ENCODE measurements at places on chromosomes 12 and 14.

DNA sequence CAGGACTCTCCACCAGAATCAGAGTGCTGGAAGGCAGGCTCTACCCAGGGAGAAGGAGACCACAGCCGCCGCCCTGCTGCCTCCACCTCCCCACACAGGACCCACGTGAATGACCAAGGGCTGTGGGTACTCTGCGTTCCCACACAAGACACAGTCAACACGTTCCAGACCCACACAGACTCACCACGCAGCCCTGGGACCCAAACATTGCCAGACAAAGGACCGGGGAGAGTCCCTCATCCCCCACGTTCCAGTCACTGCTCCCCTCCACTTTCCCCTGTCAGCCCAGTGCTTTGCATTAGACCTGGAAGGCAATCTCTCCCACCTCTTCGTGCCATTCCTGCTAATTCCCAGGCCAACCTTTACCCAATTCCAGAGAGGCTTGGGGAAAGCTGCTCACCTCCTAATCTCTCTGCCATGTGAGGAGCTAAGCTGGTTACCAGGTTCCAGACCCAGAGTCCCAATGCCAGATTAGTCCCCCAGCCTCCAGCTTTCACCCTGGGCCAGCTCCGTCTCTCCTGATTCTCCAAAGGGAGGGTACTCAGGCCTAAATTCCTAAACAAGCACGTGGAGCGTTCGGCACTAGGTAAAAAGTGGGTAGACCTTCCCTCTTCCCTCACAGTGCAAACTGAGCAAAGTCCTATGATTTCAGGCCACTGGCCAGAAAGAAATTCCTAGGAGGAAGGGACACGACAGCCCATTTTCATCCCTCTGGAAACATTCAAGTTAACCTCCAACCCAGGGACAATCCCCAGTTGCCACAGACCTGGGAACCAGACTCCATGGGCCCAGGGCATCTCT, 4.9 kb downstream of the SLC6A13 start:
- DNase-seq = no peak

DNA sequence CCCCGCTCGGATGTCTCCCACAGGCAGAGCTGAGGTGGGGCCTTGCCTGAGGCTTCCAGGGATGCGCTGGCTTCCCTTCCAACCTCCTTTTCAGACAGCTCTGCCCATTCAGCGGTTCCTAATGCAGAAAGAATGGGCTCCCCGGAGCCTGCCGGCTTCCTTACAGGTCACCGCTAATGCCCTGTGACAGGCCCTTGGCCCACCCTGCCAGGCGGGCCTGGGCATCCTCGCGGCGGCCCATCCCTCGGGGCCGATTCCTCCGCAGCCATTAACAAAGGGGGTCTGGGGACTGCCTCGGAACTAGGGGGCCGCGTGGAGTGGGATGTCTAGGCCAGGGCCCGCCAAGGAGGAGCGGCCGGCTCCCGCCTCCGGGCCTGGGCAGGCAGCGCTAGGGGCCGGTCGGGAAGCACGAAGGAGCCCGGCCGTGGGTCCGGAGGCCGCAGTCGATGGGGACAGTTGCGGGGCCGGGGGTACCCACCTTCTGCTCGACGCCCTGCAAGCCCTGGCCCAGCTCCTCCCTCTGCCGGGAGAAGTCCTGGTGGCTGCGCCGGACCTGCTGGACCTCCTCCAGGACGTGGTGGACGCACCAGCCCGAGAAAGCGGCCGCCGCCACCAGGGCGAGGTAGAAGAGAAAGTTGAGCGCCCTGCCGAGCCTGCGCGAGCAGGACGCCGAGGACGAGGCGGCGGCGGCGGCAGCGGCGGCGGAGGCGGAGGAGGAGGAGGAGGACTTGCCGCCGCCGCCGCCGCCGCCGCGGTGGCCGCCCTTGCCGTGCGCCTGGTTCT, 738 bp downstream of the CKAP4 start:
- peak; percentile 65 for DNase-seq

DNA sequence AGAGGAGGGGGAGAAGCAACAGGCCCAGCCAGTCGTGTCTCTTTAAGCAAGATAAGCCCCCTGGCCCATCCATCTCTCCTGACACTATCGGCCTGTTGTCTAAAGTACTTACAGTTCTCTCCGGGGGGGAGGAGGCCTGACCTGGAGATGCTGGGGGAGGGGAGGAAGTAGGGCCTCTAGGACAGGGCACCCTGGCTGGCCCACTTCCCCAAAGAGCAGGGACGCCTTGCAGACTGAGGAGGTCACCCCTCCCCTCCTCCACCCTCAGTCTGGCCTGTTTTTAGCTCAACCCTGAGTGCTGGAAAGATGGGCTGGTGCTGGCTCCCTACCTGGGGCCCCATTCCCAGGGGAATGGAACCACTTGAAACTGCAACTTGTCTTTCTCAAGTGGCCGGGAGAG, 70.3 kb downstream of the TBX5 start:
- DNase-seq = no peak

DNA sequence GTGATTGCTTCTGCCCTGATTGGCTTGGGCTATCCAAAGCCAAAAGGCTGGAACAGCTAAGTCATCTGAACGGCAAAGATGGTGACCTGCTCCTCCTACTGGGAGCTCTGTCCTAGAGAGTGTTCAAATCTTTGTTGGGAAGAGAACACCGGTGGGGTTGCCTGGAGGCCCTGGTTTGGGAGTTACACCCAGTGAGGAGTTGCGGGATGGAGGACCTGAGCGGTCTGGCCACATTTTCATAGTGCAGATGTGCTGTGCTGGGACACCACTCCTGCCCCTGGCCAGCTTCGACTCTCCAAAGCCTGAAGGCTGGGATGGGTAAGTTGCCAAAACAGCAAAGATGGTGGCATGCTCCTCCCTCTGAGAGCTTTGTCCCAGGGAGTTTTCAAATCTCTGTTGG, 795.4 kb downstream of the TRHDE start:
- no peak for DNase-seq

DNA sequence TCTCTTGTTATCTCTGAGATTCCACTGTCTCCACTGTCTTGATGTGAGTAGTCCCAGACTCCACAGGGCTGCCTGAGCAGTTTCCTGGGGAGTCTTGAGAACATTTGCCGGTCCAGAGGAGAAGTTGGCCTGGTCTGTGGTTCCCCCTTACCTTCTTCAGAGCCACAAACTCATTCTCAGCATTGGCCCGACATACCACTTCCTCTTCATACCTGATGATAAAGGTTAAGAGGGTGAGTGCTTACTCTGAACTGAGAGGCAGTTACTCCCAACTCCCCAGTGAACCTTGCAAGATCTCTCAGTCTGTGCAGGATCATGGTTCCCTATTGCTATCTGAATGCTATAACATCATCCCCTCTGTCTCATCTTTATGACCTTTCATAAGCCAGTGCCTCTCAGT, 2.6 kb downstream of the KRT84 start:
- no peak for DNase-seq

- no peak for DNase-seq
Measured at GRCh38 chr12:87201598-87201997, 827.6 kb downstream of the C12orf50 start.

GRCh38 chr12:108672054-108672453, 38.4 kb upstream of the SELPLG start:
- DNase-seq = no peak

DNA sequence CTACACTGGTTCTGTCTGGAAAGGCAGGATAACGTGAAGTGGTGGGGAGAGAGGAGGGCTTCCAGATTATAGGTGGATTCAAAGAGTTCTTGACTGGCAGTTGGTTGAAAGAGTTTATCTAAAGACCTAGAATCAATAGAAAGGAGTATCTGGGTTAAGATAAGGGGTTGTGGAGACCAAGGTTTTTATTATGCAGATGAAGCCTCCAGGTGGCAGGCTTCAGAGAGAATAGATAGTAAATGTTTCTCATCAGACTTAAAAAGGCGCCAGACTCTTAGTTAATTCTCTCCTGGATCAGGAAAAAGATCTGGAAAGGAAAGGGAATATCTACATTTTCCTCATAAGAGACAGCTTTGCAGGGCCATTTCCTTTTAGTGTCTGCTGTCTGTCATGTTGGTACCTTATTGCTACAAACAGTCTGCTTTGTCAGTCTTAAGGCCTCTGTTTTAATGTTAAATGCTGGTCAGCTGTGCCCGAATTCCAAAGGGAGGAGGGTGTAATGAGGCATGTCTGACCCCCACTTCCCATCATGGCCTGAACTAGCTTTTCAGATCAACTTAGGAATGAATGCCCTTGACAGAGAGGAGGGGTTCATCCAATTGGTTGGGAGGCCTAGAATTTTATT, 401.3 kb downstream of the FUT8 start:
- DNase-seq = no peak

DNA sequence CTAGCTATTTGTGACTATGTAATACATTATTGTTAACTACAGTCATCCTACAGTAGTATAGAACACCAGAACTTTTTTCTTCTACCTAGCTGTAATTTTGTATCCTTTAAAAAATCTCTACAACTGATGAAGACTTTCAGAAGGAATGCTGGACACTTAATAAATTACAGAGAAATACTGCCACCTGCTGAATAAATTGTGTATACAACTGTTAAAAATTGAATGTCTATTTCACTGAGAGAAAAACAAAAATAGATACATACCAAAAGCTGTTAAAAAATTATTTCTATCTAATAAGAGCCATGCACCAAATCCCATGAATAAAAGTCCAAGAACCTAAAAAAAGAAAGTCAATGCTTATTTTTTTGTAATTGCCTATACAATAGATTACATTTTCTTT, 6.6 kb downstream of the TSPAN19 start:
- DNase-seq = peak; percentile 60

GRCh38 chr14:23068789-23069412, 11.6 kb upstream of the CDH24 start:
- DNase-seq = peak; percentile 95

GRCh38 chr12:129964826-129965457, 61.1 kb upstream of the TMEM132D start:
- no peak for DNase-seq

- peak; percentile 62 for DNase-seq
Measured at GRCh38 chr12:50614167-50614759, 109.5 kb downstream of the DIP2B start.

- peak; percentile 33 for DNase-seq
Measured at GRCh38 chr14:56333359-56334292, 215.4 kb downstream of the PELI2 start.

DNA sequence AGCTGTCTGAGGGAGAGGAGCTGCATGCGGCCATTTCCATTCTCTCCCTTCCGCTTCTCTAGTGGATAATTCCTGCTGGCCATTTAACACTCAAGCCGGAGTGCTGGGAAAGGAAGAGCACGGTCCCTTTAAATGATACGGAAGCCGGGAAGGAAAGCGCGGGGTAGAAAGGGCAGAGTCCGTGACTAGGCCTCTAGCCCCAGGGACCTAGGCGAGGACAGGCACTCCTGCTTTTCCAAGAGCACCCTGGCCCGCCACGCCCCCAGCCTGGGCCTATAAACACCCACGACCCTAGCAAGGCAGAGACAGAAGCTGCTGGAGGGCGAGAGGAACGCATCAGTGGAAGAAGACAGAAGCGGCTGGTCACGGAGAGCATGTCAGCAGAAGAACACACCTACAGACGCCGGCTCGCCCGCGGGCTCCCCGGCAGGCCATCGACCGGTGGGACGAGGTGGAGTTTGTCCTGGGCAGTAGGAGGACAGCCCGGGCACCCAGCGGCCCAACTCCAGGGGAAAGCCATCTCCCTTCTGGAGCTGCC, 1206.6 kb upstream of the TMEM132C start:
- no peak for DNase-seq

GRCh38 chr12:81208187-81208911, 130.5 kb downstream of the ACSS3 start:
- no peak for DNase-seq

DNA sequence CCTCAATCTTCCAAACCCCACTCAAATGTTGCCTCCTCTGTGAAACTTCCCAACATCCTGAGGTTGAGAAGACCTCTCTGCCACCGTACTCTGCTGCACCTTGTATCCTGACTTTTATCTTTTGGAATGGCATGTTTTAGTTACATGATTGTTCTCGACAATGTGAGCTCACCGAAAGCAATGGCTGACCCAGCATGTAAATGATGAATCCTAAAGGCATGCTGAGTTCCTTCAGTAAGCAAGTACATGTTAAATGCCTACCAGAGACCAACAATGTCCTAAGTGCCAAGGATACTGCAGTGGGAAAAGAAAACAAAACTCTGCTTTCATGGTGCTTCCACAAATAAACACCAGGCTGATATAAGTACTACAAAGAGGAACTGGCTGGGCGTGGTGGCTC, 13.7 kb downstream of the PPP1R13B start:
- no peak for DNase-seq

DNA sequence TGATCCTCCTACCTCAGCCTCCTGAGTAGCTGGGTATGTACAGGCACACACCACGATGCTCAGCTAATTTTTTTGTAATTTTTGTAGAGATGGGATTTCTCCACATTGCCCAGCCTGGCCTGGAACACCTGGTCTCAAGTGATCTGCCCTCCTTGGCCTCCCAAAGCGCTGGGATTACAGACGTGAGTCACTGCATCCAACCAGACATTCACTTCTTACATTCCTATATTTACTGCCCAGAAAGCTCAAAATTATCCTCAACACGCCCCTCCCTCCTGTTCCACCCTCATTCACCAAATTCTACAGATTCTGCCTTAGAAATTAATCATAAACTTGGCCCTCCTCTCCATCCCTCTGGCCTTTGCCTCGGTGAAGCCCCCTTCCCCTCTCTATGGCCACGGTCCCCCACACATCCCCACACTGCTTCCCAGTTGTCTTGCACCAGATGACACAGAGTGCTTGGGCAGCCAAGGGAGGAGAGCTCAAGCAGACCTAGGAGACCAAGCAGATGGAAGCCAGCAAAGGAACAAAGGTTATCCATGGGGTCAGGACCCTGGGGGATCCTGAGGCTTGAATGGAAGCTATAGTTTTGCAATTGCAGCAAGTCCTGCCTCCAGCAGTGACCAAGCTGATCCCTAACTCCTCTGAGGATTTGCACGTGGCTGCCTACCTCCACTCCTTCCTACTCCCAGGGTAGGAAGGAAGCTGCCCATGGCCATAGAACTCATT, 213.2 kb upstream of the FOXN3 start:
- no peak for DNase-seq

- no peak for DNase-seq
Measured at GRCh38 chr12:119693511-119693910, 25.6 kb downstream of the PRKAB1 start.

DNA sequence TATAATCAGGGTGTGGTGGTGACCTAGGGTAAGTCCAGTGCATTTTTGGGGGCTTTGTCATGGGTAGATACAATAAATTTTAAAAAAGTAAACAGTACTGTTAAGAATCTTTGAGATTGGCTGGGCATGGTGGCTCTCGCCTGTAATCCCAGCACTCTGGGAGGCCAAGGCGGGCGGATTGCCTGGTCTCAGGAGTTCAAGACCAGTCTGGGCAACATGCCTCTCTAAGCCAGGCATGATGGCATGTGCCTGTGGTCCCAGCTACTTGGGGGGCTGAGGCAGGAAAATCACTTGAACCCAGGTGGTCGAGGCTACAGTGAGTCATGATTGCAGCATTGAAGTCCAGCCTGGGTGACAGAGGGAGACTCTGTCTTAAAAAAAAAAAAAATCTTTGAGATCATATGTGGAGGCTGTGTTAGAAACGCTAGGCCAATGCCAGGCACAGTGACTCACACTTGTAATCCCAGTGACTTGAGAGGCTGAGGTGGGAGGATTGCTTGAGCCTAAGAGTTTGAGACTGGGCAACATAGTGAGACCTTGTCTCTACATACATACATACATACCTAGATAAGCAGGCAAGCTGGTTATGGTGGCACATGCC, 67.7 kb downstream of the PRKCH start:
- no peak for DNase-seq
